ENCODE measurements at places on chromosomes 2 and 18.

DNA sequence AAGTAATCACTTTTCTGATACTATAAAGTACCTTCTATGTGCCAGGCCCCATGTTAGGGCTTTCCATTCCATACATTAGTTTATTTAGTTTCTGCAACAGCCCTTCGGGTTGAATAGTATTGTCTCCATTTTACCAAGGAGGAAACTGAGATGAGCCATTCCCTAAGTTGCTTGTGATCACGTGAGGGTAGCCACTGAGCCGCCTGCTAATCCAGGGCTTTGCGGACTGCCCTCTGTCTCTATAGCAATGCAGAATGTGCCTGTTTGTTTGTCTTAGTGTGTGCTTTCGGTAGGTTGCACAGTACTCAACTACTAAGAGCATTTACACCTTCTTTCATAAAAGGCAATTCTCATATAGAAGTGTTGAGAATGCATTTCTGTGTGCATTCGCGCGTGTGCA, 5.0 kb downstream of the EMILIN2 start:
- no peak for DNase-seq

GRCh38 chr2:208872591-208872990, 466.0 kb downstream of the PTH2R start:
- DNase-seq, result no peak

- no peak for DNase-seq
These were observed 94.2 kb upstream of the DLX2 start for GRCh38 chr2:172196768-172197431.

DNA sequence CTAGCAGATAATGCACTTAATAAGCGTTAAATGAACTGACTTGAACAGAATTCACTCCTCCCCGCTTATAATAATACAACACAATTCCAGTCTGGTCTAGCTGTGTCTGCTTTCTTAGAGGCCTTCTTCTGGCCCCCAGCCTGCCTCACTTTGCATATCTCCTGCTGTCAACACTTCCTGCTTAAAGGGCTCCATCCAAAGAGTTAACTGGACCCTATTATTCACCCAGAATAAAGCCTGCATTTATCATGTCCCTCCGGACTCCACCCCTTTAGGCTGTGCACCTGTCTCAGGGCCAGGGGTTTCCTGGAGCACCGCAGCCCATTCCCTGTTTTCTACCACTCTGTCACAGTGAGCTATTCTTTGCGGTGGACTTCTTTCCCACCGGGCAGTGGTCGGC, 292.8 kb upstream of the FBXO11 start:
- DNase-seq, result no peak
